ENCODE measurements at places on chromosomes 12 and 14. TPM values are rescaled to one million over a fixed set of nuclear protein-coding genes. Genes with fewer than 3 reads are reported as not detected.

Gene STAT6
- total RNA-seq = 82.7 TPM

Gene KLRG1
- total RNA-seq = 1.6 TPM

Gene POTEG
- total RNA-seq = not detected

Gene SRRM4
- total RNA-seq = 0.10 TPM

Gene AKAP5
- total RNA-seq = 1.3 TPM

Gene GPR68
- 2.0 TPM for total RNA-seq

Gene EID3
- total RNA-seq = 8.6 TPM

Gene ITPR2
- 63.4 TPM for total RNA-seq

Gene CACNA1C
- total RNA-seq = 4.3 TPM

Gene FGF23
- total RNA-seq = not detected

Gene WNT1
- total RNA-seq = not detected

Gene MYBPC1
- total RNA-seq = 398 TPM

Gene RAD51AP1
- 8.6 TPM for total RNA-seq

Gene ALDH2
- total RNA-seq = 34.2 TPM

Gene OR8S1
- not detected for total RNA-seq

Gene PDZRN4
- 0.79 TPM for total RNA-seq

Gene GPRC5D
- 10.1 TPM for total RNA-seq

Gene CCDC38
- total RNA-seq = not detected

Gene GUCY2C
- 0.10 TPM for total RNA-seq

Gene SYNE2
- 139 TPM for total RNA-seq

Gene CCDC196
- total RNA-seq = not detected

Gene BCL11B
- 17.6 TPM for total RNA-seq

Gene TAS2R50
- total RNA-seq = 6.1 TPM

Gene ACOT4
- total RNA-seq = 1.2 TPM

Gene SLCO1C1
- 2.1 TPM for total RNA-seq

Gene RNASE7
- total RNA-seq = 0.79 TPM

Gene ENDOU
- total RNA-seq = 20.8 TPM

Gene PDE3A
- 14.4 TPM for total RNA-seq

Gene FOXG1
- not detected for total RNA-seq

Gene NKX2-1
- not detected for total RNA-seq
